ENCODE measurements at places on chromosomes 6 and 20.

DNA sequence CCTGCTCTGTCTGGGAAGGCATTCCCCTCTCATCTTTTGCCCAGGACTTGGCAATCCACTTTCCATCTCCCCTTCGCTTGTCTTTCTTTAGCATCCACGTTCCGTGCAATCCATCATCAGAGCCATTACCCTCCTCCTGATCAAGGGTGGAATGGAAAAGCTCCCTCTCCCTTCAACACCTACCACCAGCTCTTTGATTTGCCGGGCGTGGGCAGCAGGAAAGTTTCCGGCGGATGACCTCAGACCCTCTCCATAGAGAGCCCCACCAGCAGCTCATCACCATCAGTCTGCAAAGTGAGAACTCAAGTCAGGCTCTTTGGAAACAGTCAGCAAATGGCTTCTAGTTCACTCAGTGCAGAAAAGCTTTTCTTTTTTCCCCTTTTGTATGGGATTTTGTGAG is 76.2 kb downstream of the TSHZ2 start:
- H3K4me1 ChIP-seq: no peaks in the 10 kb centered on the region
- peaks cover 19% of the 10 kb centered on the region for H3K27me3 ChIP-seq
- no peak overlapping the region for H3K27ac ChIP-seq
- DNase-seq: no peak
- no peak overlapping the region for H3K4me3 ChIP-seq

- H3K4me3 ChIP-seq: no peak overlapping the region
- H3K27me3 ChIP-seq: peaks cover 66% of the 10 kb centered on the region
- DNase-seq: no peak
- H3K36me3 ChIP-seq: no peaks in the 10 kb centered on the region
- H3K27ac ChIP-seq: no peak overlapping the region
- H3K4me1 ChIP-seq: no peaks in the 10 kb centered on the region
Measured at GRCh38 chr6:88586371-88587149, 376.9 kb downstream of the RNGTT start.

- peaks cover 18% of the 10 kb centered on the region for H3K36me3 ChIP-seq
- no peak for DNase-seq
- H3K4me1 ChIP-seq: peaks cover 32% of the 10 kb centered on the region
- no peak overlapping the region for H3K27ac ChIP-seq
- no peak overlapping the region for H3K4me3 ChIP-seq
Measured at GRCh38 chr6:35360349-35361138, 18.2 kb downstream of the PPARD start.

- H3K4me3 ChIP-seq: no peak overlapping the region
- H3K4me1 ChIP-seq: peaks cover 9% of the 10 kb centered on the region
- no peak for DNase-seq
- H3K27me3 ChIP-seq: no peaks in the 10 kb centered on the region
Measured at GRCh38 chr20:34569598-34569997, 11.1 kb downstream of the MAP1LC3A start.

Data from central memory CD8-positive, alpha-beta T cell (primary cell).